ENCODE measurements at places on chromosomes 2 and 18. TPM values are rescaled to one million over a fixed set of nuclear protein-coding genes. Genes with fewer than 3 reads are reported as not detected.

Gene RAD51AP2
- not detected for total RNA-seq

Gene EPC2
- 25.4 TPM for total RNA-seq

Gene CCDC148
- not detected for total RNA-seq

Gene SCN3A
- not detected for total RNA-seq

Gene AMER3
- total RNA-seq: not detected

Gene VWC2L
- total RNA-seq: not detected

Gene VWA3B
- total RNA-seq: not detected

Gene FBXO48
- 1.2 TPM for total RNA-seq

Gene MGAT4A
- 48.8 TPM for total RNA-seq

DNA sequence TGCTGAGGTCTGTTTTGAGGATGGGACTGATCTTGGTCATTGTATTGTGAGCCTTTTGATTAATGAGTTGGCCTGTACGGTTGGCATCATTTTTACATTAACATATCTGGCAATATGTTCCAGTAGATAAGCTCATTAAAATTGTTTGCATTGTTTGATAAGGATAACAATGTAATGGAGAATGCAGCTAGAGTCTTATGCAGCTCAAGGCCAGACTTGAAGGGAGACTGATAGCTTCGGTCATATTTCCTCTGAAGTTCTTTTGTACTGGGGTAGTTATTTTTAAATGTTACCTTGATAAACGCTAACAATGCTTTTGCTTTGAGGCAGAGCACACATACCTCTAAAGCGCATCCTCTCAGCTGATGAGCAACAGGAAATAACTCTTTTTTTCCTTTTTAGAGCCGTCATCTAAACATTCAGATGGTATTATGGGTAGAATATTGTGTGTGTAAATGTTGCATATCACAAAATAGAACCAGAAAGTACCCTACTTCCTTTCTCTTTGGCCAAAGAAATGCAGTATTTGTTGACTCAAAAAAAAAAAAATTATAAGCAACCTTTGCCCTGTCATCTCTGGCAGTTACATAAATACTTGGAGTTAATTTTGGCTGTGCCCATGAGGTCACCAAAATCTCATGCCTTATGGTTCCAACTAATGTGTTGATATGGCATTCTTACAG is 1.3 kb downstream of the MAPRE2 start:
- DNase-seq: peak; percentile 76

DNA sequence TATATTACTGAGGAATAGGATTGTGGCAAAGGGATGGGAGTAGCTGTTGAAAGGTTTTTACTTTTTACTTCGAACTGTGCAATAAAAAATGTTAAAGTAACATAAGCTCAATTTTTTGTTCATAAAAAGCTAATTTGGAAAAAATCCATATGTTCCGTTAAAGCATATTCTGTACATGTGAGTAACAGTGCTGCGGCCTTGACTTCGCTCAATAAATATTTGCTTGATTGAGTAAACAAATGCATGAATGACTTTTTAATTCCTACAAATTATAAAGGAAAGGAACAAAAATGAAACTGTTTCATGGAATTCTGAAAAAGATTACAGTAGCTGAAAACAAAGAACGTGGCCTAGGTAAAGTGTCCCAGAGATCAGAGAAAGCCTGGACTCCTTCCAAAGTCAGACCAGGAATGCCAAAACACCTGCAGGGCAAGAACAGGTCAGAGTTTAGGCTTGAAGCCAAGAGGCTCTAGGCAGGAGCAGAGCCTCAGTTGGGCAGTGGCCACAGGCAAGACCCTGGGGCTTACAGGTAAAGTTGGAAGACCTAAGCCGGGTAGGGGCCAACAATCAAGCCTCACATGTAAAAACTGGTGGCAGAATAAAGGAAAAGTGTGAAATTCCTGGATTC is 44.3 kb upstream of the FIGN start:
- no peak for DNase-seq

- no peak for DNase-seq
Observed at GRCh38 chr2:53450923-53451322, 316.7 kb upstream of the CHAC2 start.

DNA sequence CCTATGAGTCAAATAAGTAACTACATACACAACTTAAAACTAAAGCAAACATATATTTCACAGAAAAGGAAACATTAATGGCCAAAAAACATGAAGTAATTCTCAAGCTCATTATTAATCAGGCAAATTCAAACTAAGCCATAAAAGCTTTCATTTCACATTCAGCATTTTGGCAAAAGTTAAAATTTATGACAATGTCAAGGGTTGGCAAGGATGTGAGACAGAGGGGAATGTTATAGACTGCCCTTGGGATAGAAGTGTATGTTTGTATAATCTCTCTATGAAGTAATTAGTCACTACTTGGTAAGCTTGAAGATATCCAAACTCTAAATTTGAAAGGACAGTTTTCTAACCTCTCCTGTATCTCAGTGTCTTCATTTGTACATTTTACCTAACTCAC is 539.4 kb downstream of the RIT2 start:
- DNase-seq: no peak

- DNase-seq: no peak
Observed at GRCh38 chr18:77522051-77522675, 272.5 kb downstream of the GALR1 start.

- peak; percentile 80 for DNase-seq
Observed at GRCh38 chr2:196166876-196167275, 4.5 kb downstream of the STK17B start.

DNA sequence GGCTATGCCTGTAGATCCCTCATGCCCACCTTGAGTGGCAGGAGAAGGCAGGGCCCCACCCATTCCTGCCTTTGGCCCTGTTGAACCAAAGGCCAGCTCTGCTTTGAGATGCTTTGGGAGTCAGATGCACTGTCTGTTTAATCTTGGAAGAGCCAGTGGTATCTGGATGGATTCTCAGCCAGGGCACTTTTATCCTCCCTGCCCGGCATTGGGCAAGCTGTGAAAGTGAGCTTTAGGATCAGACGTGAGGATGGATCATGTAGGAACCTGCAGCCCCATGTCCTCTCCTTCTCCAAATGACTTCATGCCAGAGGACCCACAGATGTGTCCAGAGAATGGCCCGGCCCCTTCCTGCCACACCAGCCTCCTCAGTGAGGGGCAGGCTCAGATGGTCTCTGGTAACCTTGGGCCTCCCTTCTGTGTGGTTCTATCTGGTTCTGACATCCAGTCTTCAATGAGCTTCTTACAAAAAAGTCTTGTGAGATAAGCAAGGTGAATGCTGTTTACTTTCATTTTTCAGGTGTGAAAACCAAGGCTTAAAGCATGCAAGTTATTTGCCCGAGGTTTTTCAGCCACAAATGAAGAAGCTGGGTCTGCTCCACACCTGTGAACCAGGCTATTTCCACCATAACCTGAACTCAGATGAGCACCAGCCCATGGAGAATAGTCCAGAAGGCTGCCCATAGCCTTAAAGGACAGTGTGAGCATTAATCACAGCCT is 123.8 kb downstream of the KCTD1 start:
- no peak for DNase-seq

- DNase-seq: peak; percentile 28
Observed at GRCh38 chr18:78368726-78369125, 610.9 kb upstream of the SALL3 start.

DNA sequence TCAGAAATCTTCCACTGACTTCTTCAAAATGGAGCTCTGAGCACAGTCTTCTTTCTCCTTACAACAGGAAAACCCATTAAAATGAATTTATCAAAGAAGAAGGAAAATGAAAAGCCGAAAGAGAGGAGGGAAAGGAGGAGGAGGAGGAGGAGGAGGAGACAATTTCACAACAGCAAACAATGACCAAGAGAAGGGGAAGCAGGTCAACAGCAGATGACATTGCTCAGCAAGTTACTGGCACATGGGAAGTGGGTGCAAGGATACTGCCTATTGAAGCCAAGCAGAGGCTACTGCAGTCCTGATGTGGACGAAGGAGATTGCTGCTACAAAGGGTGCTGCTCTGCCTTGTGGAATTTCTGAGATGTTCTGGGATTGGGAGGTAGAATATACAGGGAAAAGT is 268.2 kb upstream of the FBXO11 start:
- no peak for DNase-seq

GRCh38 chr2:29235411-29235810 is 120.2 kb downstream of the CLIP4 start:
- DNase-seq: no peak

GRCh38 chr2:172693037-172693436 is 42.6 kb upstream of the RAPGEF4 start:
- no peak for DNase-seq

DNA sequence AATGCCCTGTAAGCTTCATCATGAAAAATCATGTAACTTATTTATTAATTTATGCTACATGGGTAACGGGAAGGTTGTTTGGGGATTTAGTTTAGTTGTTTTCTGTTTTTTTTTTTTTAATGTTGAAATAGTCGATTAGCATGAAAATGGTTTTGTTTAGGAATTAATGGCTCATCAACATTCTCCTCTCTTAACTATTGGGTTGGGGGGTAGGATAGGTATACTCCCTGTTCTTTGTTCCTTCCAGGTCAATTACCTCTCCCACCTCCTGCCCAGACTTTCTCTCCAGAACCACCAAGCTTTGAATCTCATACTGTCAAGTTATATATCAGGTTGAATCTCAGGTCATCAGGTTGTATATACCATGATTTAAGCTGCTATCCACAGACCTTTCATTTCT is 568.7 kb upstream of the DSEL start:
- no peak for DNase-seq

DNA sequence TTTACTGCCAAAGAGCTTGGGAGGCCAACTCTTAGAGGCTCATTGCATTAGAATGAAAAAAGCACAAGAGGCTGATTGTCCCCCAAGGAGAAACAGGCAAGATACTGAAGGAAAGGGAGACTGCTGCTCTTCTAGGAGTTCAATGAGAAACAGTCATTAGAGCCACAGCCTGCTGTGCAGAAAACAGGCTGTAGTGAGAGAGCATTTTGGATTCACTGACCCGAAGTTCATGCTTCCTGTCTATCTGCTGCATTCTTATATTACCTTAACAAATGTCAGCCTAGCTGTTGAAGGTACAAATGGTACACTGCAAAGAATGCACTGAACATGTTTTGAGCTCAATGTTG is 423.3 kb downstream of the SETBP1 start:
- DNase-seq: no peak

GRCh38 chr2:75353131-75353530 is 153.8 kb upstream of the TACR1 start:
- DNase-seq: no peak

DNA sequence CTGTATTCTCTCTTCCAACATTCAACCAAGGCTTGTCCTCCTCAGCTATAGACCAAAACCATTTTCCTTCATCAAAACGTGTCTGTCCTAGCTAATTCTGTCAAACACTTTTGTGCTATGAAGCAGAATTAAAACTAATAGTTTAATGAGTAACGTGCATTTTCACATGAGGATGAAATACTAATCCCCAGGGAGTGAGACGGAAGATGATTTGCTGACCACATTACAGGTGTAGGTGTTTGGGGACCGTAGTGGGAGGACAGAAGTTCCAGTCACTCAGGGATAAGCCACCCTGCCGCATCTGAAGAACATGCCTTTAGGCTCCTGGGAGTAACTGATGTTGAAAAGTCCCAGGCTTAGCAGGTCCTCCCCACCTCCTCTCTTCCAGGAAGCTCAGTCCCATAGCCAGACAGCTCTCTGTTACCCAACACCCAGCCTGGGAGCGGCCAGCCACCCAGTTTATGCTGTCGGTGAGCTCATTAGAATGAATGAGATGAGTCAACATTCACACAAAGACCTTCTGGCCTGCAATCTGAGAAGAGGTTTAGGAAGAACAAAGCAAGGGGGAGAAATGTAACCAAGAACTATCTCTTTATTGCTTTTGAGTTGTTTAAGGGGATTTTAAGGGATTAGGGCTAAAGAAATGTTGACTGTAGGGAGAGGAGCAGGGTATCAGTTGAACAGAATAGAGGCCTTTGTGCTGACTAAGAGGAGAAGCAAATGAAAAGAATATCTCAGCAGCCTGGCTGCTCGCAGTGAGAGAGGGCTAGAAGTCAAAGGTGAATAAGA is 122.5 kb downstream of the FOXI3 start:
- DNase-seq: no peak

- no peak for DNase-seq
Observed at GRCh38 chr2:8455236-8456150, 226.4 kb upstream of the ID2 start.

DNA sequence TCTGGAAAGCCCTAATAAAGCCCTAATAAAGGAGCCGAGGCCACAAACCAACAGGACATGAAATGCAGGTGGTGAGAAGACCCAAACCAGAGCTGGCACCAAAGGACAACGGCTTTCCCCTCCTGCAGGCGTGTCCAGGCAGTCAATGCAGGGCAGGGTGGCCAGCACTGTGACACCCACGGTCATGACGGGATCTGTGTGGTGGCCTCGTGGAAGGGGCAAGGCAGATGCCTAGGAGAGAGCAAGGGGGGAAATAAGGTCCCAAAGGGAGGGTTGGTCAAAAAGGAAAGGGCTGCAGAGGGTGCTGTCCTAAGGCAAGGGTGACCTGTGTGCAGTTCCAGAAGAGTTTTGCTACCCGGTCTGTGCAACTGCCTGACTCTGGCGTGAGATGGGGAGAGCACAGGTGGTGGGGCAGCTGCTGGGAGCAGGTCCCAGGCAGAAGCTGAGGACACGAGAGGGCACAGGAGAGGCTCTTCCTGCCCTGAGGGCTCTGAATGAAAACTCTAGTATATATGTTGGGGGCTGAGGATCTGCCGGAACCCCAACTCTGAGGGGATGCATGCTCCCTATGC is 156.7 kb downstream of the TPO start:
- DNase-seq: no peak

GRCh38 chr2:108194409-108195132 is 45.2 kb upstream of the SULT1C3 start:
- no peak for DNase-seq

GRCh38 chr2:112010751-112011150 is 44.3 kb upstream of the TMEM87B start:
- DNase-seq: no peak

DNA sequence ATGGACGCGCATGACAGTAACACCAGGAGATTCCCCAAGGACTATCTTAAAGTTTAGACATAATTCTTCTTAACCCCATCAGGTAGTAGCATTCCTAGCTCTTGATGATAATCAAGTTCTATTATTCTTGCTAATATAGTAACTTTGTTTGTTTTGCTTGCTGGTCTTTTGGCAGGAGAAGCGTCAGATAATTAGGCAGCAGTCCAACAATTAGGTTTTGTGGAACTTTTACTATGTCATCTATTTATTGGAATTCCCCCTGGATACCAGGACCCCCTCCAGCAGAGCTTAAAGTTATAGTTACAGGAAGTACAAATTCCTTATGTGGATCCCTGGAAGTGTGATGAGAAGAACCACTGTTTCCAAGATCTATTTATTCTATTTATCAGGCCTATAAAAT is 1138.0 kb upstream of the FAM98A start:
- DNase-seq: no peak

DNA sequence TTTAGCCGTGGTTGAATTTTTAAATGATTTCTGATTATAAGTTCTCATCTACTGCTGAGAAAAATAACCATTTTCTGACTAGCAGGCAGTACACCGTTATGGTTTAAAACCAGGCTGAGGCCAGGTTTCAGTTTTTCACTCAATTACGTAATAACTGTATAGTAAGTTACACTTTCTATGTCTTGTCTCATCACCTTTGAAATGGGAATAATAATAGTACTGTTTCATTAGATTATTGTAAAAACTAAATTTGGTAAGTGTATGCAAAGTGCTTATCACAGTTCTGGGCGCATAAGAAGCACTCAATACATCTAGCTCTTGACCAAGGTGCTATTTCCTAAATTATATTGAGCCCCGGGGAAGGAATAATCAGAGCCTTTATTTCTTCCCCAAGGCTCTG is 76.8 kb downstream of the LIMS1 start:
- DNase-seq: peak; percentile 56

All from activated CD4-positive, alpha-beta T cell treated with anti-CD3 and anti-CD28 coated beads, Interleukin-2, amount 10 ng/mL, durations not matched to agents 24 days and 14 days (primary cell).